ENCODE measurements at places on chromosomes 7 and 10.

DNA sequence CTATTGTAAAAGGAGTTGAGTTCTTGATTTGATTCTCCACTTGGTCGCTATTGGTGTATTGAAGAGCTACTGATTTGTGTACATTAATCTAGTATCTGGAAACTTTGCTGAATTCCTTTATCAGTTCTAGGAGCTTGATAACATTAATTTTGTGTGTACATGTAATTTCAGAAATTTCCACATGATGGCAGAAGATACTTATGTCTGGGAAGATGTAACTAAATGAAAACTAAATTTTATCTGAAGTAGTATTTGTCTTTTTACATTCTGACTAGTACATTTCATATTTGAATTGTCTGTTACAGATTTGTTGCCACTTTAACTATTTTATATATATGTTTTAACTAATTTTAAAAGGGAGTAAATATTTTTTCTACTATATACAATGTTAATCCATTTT, 27.6 kb downstream of the SDHAF3 start:
- DNase-seq, result no peak

DNA sequence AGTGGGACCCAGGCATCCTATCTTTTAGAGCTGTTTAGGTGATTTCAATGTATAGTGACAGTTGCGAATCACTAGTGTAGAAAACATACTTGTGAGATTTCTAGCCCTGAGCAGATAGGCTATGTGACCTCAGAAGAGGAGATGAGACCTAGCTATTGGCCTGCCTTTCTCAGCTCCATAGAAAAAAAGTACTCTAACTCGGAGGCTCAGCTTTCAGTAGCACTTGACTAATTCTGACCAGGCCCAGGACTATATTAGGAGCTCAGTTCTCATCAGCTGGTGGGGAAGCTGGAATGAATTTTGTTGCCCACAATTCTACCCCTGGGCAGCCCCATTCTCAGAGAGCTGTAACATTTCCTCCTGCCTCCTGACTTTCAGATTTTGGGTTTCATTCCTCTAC, 179.9 kb upstream of the NAMPT start:
- DNase-seq, result no peak

DNA sequence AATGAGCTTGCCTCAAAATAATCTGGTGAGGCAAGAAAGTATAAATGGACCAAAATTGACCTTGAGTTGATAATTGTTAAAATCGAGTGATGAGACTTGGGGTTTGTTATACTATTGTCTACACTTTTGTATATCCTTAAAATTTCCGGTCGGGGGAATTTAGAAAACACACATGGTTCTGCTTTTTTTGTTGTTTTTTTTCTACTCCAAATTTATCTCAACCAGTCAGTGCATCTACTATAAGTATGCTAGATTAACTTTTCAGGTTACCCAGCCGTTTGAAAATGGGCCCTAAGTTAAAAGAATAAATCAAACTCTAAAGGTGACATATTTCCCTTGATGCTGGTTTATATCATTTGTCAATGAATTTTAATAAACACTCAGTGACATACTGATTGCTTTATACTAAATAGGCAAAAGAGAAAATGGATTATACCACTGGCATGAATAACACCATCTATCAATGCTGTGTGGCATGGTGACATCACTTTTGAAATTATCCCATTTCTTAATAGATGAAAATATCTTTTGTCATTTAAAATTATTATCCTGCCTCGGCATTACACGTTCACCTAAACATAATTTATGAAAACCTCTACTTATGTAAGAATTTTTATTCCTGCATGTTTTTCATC, 40.3 kb upstream of the ST8SIA6 start:
- no peak for DNase-seq

- no peak for DNase-seq
Observed at GRCh38 chr10:132710746-132711612, 75.0 kb downstream of the NKX6-2 start.

- no peak for DNase-seq
Observed at GRCh38 chr7:158487631-158488151, 99.9 kb downstream of the PTPRN2 start.

DNA sequence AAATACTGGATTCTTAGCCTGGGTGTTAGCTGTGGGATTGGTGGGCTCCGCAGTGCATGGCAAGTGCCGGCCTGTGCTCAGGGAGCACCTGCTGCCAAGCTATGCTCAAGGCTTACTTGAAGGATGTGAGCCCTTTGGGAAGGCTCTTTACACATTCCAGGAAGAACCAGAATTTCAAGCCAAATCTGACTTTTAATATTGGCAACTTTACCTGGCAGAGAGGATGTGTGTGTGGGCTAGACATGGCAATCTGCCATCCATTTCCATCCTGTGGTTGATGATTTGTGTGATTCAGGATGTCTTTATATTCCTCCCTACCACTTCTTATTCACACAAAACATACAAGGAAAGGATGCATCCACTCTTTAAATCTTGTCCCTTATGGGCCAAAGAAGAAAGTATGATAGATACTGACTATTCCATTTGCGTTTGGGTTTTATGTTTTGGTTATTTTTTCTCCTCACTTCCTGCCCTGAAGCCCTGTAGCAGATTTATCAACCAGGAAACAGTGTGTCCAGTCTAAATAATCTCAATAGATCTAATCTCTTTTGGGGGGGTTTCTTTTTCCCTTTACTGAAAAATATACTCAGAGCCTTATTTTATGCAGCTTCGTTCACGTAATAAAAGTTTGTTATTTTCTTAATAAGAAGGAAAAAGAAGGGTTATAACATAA, 247.1 kb downstream of the COBL start:
- DNase-seq, result no peak

GRCh38 chr7:104176332-104176731, 31.5 kb downstream of the ORC5 start:
- DNase-seq, result no peak

DNA sequence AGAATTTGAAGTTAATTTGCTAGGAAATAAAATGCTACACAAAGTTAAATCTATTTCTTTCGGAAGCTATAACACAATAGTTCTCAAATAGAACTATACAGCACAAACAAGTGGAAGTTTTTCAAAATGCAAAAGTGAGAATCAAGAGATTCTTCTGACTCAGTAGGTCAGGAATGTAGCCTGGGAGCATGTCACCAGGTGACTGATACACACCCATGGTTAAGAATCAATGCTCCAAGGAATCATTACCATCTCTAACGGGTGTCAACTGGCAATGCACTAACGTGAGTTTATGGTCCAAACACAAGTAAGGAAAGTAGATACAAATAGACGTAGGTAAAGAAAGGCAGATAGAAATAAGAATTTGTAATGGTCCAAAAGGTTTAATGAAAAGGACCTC, 170.5 kb downstream of the SRPK2 start:
- DNase-seq, result no peak

DNA sequence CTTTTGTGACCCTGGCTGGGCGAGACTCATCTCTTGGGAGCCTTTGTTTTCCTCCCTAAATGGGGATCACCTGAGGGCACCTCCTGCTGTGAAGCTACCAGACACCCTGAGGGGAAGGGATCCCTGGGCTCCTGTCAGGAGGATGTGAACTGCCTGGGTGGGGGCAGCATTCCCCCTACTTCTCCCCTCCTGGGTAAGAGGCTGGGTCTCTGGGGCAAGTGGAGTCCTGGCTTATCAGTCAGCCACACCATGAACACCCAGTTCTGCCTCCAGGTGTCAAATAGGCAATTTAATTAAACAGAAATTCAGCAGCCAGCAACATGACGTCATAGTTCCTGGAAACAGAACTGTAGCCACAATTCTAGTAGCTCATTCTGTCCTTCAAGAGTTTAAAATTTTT, 97.7 kb upstream of the RET start:
- DNase-seq, result no peak

GRCh38 chr10:130747356-130747755, 564.2 kb downstream of the TCERG1L start:
- DNase-seq, result no peak

- DNase-seq, result no peak
Observed at GRCh38 chr10:47247148-47248059, 52.6 kb upstream of the GDF10 start.

- DNase-seq, result peak; percentile 64
Observed at GRCh38 chr10:128268015-128268722, 141.9 kb upstream of the MKI67 start.

GRCh38 chr10:49212076-49212475, 23.9 kb upstream of the TMEM273 start:
- DNase-seq, result no peak

GRCh38 chr10:116810120-116810500, 39.2 kb upstream of the ENO4 start:
- no peak for DNase-seq

GRCh38 chr10:5666008-5666840, at the start of gene ASB13:
TSS of gene ASB13 (minus strand) at chr10:5666595. CDS start at chr10:5666551, 44 bp downstream.
- peak; percentile 93 for DNase-seq

DNA sequence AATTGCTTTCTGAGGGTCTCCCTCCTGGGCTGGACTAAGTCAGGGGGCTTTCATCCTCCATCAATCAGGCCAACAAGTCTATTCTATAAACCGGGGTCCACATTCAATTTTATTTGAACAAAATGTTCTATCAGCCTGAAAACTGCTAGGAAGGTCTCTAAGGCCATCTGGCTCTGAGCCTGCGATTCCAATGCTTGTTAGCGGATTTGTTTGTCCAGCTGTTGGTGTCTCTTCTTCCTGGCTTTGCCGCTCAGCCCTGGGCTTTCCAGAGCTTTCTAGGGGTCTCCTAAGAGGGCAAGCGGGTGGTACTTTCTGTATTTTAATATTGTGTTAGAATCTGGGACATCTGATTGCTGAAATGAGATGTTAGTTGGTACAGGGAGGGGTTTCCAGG, 136.7 kb downstream of the VIPR2 start:
- no peak for DNase-seq

- DNase-seq, result no peak
Observed at GRCh38 chr7:100641463-100641859, at the start of gene TFR2. TSS of gene TFR2 (minus strand) at chr7:100641552. CDS start at chr7:100641509, 43 bp downstream.

DNA sequence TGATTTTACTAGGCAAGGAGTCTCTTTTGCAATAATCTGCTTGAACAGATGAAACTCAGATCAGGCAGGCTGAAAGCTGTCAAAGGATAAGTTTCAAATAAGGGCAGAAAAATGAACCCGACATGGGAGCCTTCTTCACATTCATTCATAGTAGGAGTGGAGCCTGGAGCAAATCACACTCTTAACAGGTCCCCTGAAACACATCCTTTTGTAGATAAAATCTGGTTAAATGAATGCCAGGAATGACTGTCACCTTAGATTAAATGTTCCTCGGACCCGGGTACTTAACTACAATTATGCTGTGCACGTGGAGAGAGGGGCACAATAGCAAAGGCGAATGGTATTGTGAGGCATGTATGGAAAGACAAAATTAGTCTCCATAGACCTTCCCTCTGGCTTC, 344.7 kb upstream of the LRGUK start:
- DNase-seq, result no peak

DNA sequence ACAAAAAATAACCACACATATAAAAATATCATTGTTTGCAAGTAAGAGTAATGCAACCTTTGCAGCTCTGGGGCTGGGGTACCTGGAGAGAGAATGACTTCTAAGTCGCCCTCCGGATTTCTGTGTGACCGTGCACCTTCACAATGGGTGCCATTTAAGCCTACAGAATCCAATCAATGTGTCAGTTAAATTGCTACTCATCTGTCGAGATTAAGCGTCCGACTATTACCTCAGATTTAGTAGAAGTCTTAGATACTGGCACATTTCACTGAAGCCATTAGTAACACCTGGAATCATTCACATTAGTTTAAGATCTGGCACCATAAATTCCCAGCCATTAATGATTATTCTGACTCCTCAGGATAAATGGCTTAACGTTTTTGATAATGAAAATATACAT, 507.3 kb upstream of the MGMT start:
- no peak for DNase-seq

- no peak for DNase-seq
Observed at GRCh38 chr10:127417686-127418401, 131.3 kb upstream of the NPS start.

- DNase-seq, result no peak
Observed at GRCh38 chr7:120056227-120056626, 216.7 kb upstream of the KCND2 start.

DNA sequence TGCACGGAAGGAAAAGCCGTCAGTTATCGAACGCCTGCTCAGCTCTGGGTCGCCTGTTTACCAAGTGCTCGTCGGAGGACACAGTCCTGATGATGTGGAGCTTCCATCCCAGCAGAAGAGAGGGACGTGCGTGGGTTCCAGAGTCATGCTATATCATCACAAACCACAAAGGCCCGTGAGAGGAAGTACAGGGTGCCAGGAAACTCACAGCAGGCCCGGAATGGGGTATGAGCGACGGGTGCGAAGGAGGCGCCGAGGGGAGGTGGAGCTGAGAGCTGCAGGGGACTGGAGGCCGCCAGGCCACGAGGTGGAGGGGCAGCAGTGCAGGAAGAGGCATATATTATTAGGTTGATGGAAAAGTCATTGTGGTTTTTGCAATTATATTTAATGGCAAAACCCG, 102.5 kb downstream of the ACTR3B start:
- no peak for DNase-seq

- no peak for DNase-seq
Observed at GRCh38 chr10:111593578-111593977, 516.7 kb downstream of the ADRA2A start.

- peak; percentile 18 for DNase-seq
Observed at GRCh38 chr7:64882341-64883112, 20.5 kb upstream of the ZNF273 start.

DNA sequence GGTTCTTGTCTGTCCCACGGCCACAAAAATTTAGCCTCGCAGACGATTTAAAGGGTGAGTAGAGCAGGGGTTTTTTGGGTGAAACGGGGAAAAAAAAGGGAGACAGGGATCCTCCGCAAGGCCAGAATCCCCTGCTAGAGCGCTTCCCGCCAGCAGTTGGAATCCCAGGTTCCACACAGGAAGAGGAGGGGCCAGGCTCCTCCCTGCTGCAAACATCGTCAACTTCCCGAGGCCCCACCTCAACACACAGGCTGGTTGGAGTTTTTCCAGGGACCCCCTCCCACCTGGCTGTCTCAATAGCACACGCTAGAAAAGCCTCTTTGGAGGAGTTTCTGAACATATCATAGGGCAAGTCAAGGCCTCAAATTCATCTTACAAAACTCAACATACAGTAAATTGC, 112.7 kb downstream of the MTERF1 start:
- no peak for DNase-seq

- peak; percentile 76 for DNase-seq
Observed at GRCh38 chr7:129829737-129830631, 122.8 kb downstream of the UBE2H start.
